ENCODE measurements at places on chromosomes 11 and 22. TPM values are rescaled to one million over a fixed set of nuclear protein-coding genes. Genes with fewer than 3 reads are reported as not detected.

DNA sequence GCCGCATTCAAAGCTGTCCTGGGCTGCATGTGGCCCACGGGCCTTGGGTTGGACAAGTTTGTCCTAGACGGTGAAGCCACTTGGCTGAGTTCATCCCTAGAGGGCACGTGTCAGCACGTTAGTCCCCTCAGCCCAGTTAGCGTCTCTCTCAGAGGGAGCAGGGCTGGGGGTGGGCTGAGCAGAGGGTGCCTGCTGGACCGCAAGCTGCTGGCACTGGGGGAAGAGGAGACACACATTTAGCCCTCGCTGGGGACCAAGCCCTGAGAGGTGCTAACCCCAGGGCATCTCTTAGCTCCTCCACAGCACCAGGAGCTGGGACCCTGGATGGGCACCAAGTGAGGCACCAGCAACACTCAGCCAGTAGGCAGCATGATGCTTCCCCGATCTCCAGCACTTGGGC is 107.0 kb downstream of the SHANK2 start:
- no peak for DNase-seq

GRCh38 chr11:127926721-127927120 is 660.6 kb downstream of the ETS1 start:
- no peak for DNase-seq

DNA sequence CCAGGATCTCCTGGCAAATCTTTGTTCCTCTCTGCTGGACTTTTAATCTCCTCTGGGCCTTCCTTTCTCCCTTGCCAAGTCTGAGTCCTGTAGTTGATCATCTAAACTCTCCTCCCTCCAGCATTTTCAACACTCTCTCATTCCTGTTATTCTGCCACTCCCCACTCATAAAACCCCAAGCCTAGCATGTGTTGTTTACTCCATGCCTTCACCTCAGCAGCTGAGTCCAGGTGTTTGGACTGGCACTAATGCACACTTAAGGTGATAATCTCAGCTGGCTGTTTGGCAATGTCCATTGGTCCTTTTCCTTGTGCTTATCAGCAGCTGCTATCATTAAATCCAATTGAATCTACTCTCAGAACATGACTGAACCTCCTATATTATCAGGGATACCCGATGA is 876.8 kb upstream of the TENM4 start:
- no peak for DNase-seq

DNA sequence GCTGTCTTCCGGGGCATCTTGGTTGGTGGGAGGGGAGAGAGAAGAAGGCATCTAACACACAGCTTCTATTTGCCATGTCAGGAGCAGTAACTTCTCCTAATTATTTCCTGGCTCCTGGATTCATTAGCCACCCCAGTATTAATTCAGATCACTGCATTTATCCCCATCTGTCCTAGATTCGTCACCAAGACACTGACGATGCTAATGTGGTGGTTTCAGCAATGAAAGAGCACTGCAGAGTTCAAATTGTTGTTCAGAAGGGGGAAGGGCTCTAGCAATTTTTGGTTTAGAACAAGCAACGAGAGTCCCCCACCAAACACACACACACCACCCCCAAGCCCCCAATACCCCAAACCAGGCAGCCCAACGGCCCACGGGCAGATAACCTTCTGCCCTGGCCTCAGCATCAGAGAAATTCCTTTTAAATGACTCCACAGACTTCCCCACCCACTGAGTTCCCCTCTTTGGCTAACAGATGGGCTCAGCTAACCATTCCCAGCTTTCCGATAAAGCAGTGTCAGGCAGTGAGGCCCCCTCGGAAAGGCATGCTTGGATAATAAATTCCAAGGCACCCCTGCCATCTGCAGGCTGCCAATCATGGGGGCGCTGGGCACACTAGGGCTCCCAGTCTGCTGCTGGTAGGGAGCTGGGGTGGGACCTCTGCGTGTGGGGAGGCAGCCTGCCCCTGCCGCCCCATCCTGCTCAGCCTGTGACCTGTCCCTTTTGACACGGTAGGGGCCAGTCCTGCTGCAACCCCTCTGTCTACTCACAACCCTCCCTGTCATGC is 453.5 kb downstream of the MIAT start:
- DNase-seq, result no peak

- no peak for DNase-seq
These were observed 37.8 kb downstream of the OSBP2 start for GRCh38 chr22:30732426-30732825.

DNA sequence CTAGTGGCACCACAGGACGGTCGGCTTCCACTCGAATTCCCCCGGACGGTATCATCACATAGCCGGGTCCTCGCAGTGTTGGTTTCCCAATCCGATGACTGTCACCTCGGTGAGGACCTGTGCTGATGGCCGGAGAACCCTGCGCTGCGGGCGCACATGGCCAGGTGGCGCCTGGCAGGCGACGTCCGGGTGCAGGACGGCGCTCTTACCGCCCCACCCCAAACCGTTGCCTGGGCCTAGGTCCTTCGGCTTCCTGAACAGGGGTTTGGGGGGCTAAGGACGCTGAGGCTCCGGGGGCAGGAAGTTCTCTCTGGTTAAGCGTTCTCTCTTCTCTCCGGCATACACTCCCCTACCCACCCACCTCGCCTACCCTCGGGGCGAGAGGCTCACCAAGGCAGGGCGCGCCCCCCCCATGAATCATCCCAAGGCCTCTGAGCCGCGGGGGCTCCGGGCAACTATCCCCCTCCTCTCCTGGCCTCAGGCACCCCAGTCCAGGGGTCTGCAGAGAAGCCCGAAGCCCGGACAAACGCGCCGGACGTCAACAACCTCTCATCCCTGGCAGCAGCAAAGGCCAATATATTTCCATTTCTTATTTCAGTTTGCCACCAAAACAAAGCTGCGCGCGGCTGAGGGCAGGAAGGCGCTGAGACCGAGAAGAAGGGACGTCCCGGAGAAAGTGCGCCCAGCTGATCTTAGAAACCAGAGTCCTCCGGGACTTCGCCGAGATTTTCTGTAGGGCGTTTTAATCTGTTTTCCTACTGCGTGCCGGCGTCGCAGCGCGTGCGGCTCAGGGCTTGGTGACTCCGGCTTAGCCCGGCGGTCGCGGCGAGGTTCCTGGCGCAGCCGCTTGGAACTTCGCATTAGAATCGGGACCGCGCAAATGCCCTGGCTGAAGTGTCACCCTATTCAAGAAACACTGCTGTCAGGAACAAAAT is 5.6 kb downstream of the ALX4 start:
- DNase-seq, result peak; percentile 47

GAL3ST3 gene
- 21.3 TPM for total RNA-seq

TNKS1BP1 gene
- 127 TPM for total RNA-seq

B4GALNT4 gene
- total RNA-seq, result 97.8 TPM

GLYAT gene
- 0.32 TPM for total RNA-seq

H19 gene
- 11.7 TPM for total RNA-seq

Data from WTC11 (cell line).